Kidney capillary endothelial cell (primary cell): ENCODE measurements at places on chromosomes 13 and 19.

DNA sequence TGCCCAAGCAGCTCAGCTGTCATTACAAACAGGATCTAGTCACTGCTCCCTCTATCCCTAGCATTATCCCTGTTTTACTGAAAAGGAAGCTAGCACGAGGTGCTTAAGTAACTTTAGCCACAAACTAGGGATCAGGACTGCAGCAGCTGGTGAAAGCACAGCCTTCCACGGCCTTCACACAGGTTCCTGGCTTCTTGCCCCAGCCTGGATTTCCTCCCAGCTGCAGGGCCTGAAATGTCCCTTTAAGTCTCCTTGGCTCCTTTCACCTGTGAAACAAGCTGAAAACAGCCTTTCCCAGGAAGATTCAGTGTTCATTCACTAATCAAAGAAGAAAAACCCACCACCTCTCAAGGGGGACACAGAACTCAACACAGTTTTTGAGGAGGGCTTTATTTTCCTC is 754.5 kb downstream of the DIAPH3 start:
- no peak for DNase-seq

- no peak for DNase-seq
These were observed 38.7 kb upstream of the KLF2 start for GRCh38 chr19:16285769-16286498.

DNA sequence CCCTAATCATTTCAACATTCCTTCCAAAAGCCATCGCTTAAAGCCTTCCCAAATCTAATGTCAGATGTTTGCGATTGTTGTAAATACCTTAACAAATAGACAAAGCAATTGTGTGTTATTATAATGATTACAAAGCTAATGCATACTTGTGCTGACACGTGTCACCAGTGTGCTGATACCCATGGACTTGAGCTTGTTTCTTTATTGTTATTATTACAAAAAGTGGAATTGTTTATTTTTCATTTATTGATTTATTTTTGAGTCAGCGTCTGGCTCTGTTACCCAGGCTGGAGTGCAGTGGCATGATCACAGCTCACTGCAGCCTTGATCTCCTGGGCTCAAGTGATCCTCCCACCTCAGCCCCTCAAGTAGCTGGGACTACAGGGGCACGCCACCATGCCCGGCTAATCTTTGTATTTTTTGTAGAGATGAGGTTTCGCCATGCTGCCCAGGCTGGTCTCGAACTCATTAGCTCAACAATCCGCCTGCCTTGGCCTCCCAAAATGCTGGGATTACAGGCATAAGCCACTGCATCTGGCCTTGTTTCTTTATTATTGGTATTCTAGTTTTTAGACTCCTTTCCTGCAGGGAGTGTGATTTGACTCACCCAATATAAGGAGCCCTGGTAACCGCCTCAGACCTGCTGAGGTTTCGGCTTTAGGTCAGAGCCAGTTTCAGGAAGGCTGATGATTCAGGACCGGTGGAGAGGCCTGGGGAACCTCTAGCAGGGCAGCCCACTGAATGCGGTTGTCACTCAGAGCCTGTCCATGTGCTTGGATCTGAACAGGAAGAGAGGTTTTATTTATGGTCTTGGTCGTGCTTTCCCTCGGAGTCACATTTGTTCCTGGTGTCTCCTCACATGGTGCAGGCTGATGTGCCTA is 2.1 kb upstream of the FBXO17 start:
- peak; percentile 41 for DNase-seq

DNA sequence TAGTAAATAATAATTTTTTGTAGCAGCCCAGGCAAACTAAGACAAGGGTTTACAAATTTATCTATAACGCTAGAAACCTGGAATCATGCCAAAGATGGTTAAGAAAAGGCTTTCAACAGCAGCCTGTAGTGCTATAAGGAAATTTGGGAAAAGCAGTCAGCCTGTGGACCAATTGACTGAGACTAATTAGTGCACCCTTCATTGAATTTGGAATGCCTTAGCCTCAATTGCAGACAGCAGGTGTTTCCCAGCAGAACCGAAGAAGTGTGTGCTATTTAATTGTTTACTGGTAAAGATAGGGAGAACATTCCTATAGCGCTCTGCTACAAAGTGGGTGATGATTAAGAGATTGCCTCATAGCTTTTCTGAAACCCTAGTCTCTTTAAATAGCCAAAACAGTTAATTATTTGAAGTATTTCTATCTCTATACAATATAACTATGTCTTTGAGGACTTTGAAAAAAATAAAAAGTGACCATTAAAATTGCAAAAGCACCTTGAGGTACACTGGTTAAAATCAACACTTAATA is 1884.3 kb upstream of the PCDH20 start:
- DNase-seq: no peak
